ENCODE measurements at places on chromosomes 1 and 21.

- DNase-seq, result no peak
Observed at GRCh38 chr1:36212782-36213181, 11.5 kb upstream of the THRAP3 start.

DNA sequence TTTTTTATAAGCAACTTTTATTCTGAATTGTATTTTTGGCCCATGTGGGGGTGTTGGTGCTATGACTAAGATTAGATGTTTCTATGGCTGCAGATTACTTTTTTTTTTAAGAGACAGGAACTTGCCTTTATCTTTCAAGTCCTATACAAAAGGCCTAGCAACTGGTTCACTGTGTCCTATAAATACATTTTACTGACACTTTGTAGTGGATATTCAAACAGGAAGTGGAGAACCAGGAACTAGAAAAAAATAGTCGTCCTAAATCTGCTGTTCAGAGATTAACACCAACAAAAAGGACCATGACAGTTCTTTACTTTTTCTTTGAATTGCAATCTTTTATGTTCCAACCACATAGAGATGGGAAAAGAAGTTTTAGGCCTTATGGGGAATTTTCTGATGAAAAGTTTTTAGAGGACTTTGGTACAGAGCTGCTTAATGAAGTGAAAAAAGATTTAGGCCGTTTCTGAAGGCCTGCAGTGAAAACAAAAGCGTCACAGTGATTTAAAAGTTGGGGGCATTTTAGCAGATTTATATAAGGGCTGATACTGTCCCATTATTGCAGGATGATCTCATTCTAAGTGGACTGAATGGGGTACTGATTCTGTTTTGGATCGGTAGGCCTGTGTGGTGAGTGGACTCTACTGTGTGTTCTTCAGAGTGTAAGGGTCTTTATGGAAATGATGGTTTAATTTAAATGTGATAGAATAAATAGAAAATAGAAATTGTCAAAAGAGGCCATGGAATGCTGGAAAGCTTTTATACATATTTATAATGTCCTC is 136.4 kb upstream of the DEPDC1 start:
- DNase-seq, result no peak

GRCh38 chr1:21233490-21233889 is 56.8 kb downstream of the ECE1 start:
- DNase-seq, result no peak

GRCh38 chr1:39173119-39173994 is 31.1 kb upstream of the MACF1 start:
- no peak for DNase-seq

- DNase-seq, result no peak
Observed at GRCh38 chr21:14543983-14544382, 2.1 kb downstream of the SAMSN1 start.

DNA sequence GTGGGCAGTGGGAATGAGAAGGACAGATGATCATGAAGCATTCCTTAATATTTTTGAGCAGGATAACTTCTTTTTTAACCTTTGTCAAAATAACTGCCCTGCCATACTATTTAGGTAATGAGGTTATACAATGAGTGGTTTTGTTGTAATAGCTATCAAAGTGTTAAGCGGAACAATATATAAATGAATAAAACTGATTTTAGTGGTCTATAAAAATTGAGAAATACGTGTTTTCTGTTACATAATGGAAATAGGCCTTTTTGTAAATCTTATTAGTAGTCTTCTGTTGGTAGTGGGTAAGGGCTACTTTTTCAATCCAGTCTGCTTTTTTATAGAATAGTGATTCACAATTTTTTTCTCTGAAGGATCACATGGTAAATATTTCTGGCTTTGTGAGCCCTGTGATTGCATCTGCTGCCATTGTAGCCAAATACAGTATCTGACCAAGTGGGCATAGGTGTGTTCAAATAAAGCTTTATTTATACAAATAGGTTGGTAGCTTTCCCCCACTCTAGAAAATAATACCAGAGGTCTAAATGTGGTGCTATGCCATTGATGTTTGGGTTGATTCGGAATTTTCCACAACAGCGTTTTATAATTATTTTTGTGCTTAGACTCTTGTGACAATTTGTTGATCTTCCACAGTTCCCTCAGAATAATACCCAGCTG is 4.3 kb downstream of the NEK7 start:
- no peak for DNase-seq

DNA sequence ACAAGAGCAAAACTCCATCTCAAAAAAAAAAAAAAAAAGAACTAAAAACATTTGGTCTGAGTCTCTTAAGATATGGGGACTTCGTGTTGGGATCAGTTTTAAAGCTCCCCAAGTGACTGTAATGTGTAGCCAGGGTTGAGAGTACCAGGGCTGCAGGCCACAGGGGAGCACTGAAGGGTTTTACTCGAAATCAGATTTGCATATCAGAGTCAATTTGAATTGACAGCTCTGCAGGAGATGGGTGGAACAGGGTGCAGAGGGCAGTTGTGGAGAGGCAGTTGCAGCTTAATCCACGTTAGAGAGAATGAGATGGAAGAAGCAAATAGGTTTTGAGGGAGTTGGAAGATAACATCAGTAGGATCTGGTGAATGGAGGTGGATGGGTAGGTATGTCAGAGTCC is 20.6 kb upstream of the ELOA start:
- DNase-seq, result no peak

GRCh38 chr1:112196008-112196588 is 199.9 kb upstream of the CTTNBP2NL start:
- DNase-seq, result no peak

- no peak for DNase-seq
Observed at GRCh38 chr21:45264912-45265515, 22.7 kb downstream of the POFUT2 start.

DNA sequence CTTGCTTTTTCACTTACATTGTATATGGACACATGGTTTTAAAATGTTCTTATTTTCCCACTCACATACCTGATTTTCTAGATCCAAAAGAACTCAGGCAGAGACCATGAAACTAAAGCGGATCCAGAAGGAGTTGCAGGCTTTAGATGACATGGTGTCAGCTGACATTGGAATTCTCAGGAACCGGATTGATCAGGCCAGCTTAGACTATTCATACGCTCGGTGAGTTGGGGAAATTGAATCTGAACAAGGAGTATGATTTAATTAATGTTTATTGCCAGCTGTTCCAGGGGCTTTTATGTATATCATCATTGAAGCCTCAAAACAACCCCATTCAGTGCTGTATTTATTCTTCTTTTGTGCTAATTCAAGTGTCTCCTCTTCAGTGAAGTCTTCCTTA is 12.7 kb downstream of the GORAB start:
- DNase-seq, result peak; percentile 89

DNA sequence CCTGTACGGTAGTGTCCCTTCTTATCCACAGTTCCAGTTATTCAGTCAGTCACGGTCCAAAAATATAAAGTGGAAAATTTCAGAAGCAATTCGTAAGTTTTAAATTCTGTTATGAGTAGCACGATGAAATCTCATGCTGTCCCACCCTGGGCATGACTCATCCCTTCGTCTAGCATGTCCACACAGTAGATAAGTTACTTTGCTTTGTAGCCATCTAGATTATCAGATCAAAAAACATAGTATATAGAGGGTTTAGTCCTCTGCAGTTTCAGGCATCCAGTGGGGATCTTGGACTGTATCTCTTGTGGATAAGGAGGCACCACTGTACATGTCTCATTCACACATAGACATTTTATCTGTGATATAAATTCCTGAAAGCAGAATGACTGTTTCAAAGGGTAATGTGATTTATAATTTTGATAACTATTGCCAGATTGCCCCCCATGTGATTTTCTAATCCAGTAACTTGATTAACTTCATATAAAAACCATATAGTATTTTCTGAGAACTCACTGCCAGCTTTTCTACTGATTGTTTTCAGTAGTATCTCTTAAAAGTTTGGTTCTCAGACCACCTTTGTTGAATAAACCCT is 143.3 kb downstream of the DYRK1A start:
- no peak for DNase-seq

- no peak for DNase-seq
Observed at GRCh38 chr1:30562559-30562958, 160.8 kb downstream of the MATN1 start.

- DNase-seq, result no peak
Observed at GRCh38 chr1:9894115-9894514, 16.0 kb downstream of the CTNNBIP1 start.

GRCh38 chr1:236451796-236452373 is 57.8 kb downstream of the EDARADD start:
- DNase-seq, result no peak

DNA sequence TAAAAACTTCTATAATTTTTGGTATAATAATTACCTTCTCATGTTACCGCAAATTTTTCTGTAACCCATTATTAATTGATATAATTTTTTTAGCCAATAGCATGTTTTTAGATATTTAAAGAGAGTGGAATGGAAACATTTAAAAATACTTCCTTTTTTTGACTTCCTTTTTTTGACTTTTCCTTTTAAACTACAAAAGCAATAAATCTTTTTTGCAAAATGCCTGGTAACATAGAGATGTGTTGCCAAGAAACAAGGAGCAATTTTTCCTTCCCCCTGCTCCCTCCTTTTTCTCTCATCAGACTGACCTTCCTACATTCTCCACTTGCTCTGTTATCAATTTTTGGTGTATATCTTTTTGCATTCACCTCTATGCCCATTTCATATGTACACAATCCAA is 666.2 kb downstream of the ADGRL2 start:
- no peak for DNase-seq

DNA sequence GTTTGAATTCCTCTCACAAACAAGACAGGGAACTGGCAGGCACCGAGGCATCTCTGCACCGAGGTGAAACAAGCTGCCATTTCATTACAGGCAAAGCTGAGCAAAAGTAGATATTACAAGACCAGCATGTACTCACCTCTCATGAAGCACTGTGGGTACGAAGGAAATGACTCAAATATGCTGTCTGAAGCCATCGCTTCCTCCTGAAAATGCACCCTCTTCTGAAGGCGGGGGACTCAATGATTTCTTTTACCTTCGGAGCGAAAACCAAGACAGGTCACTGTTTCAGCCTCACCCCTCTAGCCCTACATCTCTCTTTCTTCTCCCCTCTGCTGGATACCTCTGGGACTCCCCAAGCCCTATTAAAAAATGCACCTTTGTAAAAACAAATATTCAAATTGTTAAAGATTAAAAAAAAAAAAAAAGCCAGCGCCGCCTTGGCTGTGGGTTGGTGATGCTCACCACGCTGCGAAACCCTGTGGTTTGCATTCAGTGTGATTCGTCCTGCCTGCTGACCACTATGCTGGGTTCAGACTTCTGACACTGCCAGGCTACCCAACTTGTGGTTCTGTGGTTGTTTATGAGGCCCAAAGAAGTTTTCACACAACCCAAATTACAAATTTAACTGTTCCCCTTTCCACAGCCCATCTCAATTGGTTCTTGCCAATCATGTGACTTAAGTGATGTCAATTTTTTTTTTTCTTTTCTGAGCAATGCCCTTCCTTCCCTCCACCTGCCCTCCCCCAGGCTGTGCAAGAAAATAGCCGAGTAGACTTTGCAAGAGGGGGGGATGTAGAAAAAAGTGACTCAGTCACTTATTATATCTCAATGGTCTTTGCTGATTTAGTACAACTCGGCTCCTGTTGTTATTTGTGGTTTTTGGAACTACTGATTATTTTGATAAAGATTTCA is at the start of gene RUNX1:
Gene RUNX1, minus strand, starts transcription at position 597 of the 912 bp plus-strand sequence.
- no peak for DNase-seq

DNA sequence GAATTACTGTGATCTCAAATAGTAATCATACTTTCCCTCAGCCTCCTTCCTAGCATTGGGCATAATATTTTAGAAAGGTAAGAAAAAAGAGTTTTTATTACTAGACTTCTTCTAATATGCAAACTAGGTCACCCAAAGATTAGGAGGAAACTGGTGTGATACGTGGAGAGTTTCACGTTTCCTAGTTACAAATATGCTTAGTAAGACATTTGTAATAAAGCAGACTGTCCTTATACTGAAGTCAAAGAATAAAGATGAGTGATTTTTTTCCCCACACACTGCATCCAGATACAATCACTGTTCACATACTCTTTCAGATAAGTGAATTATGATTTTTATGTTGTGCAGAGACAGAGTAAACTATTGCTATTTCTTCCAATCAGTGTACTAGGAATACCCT is 17.9 kb downstream of the LHX8 start:
- no peak for DNase-seq

- DNase-seq, result no peak
Observed at GRCh38 chr1:182925661-182926060, 27.3 kb downstream of the SHCBP1L start.

DNA sequence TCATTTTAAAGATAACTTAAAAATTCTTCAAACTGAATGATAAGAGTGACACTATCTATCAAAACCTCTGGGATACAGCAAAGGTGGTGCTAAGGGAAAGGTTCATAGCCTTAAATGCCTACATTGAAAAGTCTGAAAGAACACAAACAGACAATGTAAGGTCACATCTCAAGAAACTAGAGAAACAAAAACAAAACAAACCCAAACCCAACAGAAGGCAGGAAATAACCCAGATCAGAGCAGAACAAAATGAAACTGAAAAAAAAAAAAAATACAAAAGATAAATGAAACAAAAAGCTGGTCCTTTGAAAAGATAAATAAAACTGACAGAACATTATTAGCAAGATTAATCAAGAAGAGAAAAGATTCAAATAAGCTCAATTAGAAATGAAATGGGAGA is 6.8 kb downstream of the ODF2L start:
- no peak for DNase-seq

GRCh38 chr1:169701261-169702005 is 10.0 kb downstream of the SELL start:
- no peak for DNase-seq

DNA sequence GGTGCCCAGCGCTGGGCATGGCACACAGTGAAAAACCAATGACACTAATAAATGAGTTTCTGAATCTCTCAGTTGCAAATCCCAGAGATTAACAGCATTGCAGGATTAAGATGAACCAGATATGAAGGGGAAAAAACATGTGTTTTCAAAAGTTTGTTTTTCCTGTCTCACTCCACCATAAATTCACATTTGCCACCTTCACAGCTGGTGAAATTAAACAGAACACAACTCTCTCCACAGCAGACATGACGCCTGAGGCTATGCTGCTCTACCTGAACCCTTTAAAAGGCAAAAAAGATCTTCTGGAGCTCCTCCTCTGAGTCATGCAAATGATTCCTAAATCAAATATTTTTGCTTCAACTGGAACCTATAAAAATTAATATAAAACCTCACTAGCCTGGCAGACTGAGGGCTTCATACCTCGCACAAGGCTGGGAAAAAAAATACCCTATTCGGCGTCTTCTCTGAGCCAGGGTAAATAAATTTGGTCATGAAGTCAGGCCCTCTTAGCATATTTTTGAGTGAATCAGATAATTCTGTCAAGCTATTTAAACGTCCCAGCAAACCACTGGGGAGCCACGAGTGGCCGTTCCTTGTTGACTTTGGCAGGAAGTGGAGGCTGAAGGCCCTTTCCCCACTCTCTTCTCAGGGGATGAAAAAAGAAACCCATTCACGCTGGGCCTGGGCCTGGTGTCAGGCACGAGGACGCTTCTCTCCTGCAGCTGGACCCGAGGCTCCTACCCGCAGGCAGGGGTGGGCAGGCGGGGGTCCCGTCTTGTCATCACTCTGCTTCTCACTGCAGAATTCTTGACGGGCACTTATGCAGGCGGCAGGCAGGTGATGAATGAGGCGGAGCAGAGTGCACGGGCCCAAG is 53.0 kb downstream of the DMRTB1 start:
- DNase-seq, result no peak

GRCh38 chr1:91014475-91014874 is 7.4 kb downstream of the ZNF644 start:
- DNase-seq, result no peak

Data from NCI-H1105 (cell line).